ENCODE measurements at places on chromosomes 2 and 18.
A peak's percentile ranks its signal among the peaks of the same experiment; 100 is the strongest.

DNA sequence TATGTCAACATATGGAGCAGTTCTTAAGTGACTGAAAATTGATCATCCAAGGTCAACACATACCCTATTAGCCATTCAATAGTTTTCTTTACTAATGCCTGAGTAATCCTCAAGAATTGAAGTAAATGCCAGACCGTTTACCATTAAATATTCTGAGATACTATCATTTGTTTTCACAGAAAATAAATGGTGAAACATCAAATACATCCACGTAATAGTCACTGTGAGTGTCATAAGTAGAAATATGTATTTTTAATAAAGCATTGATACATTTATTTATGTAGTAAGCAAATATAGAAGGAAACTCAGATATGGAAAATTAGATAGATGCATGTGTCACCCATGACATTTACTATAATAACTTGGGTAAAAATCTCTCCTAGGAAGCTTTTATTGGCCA lies 927.8 kb upstream of the NRXN1 start:
- no peak for DNase-seq

DNA sequence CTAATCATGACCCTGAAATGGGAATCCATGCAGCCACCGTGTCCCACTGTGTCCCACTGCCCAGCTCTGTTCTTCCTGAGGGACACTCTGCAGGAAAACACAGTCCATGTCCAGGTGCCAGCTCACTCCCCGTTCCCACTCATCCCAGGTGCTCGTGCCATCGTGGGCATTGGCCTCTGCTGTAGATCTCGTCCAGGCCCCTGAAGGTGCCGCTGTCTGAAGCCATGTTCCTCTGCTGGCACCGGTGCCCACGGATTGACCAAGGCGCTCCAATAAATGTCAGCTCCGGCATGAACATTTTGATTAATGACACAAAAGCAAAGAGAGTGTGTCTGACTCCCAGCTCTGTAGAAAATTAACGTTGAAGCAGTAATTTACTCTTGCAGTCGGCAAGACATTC lies 280.1 kb upstream of the SALL3 start:
- DNase-seq, result no peak

GRCh38 chr2:237943395-237944094 lies 23.3 kb upstream of the UBE2F start:
- peak; percentile 42 for DNase-seq

GRCh38 chr2:35857498-35857897 lies 498.1 kb upstream of the CRIM1 start:
- no peak for DNase-seq

- DNase-seq, result no peak
These were observed 76.6 kb upstream of the ARL5A start for GRCh38 chr2:151904807-151905206.

GRCh38 chr2:195903956-195904355 lies 164.7 kb downstream of the DNAH7 start:
- no peak for DNase-seq

- no peak for DNase-seq
These were observed 180.0 kb upstream of the CXCR4 start for GRCh38 chr2:136297994-136298393.

GRCh38 chr2:241648453-241648852 lies 11.0 kb downstream of the ATG4B start:
- DNase-seq, result no peak

DNA sequence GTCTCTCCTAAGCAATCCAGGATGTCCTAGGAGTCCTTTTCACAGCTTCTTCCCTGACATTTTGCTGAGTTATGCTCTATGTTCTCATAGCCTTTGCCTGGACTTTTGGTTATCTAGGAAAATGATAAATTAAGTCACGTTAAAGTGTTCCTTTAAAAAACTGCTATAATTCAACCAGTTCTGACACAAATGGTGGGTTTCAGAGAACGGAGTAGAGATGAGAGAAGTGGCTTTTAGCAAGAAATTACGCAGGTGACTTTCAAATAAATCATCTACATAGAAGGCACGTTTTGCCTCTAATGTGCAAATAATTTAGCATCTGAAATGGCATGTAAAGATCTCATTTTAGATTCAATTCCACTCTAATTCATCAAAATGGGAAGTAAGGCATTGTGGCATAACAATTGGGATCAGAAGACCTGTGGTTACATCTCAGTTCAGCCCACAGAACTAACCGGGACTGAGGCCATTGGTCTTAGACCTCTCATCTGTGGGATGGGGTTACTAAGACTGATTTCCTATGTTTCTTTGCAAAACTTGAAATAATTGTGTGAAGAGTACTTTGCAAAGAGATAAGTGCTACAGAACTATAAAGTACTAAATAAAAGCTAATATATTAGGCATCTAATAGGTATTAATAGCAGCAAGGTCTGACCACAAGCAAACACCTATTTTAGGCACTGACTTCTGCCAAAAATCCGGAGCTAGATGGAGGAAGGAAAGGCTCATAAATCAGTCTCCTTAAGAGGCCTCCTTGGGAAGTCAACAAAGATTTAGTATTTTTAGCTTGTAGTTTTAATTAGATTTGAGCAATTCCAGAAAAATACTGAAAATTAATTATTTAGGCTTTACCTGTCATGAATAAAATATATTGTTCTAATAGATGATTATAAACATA lies 211.4 kb downstream of the PIEZO2 start:
- peak; percentile 36 for DNase-seq

GRCh38 chr2:128372621-128373341 lies 54.1 kb upstream of the HS6ST1 start:
- DNase-seq, result no peak

DNA sequence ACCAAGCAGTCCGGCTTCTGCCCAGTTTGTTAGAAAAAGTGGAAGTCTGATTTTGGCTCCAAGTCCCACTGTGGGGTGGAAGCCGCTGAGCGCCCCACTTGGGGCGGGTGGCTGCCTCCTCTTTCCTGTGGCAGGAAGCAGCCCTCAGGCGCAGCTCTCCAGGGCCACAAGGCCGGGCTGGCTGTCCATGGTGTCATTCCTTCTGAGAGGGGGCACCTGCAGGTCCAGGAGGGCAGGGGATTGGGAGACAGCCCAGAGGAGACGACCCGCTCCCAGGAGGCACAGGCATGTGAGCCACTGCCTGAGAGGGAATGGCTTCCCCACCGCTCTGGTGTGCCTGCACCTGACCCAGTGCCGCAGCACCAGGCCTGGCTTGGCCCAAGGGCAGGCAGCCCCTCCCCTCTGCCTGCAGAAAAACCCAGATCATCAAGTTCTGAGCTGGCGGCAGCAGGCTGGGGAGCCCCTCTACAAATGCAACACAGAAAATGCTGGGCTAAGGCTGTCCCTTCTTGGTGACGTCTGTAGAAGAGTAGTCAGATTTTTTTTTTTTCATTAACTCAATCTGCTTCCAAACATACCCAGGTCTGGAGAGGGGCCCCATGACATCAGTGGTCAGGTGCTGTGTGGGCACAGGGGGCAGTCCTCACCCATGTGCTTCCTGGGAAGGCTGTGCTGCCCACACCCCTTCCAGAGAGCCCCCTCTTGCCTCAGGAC lies 38.4 kb downstream of the HS6ST1 start:
- DNase-seq, result no peak

GRCh38 chr2:71896385-71897136 lies 251.1 kb downstream of the CYP26B1 start:
- no peak for DNase-seq

- DNase-seq, result no peak
These were observed 29.9 kb upstream of the GPR155 start for GRCh38 chr2:174516501-174517378.

DNA sequence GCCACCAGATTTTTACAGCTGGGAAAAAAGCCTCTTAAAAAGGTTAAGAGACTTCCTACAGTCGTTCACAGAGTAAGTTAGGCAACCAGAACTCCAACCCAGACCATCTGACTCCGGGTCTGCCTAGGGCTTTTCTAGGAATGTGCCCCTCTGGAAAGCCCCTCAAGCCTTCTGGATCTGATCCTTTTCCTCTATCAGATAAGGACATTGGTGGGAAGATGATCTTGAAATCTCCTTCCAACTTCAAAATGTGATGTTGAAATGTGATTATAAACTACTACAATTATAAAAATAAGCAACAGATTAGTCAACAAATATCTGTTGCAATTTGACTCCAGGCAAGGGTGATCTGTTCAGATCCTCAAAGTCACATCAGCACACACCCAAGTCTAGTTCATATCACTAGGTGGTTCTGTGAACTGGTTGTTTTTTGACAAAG lies 270.4 kb downstream of the ARHGAP15 start:
- no peak for DNase-seq

DNA sequence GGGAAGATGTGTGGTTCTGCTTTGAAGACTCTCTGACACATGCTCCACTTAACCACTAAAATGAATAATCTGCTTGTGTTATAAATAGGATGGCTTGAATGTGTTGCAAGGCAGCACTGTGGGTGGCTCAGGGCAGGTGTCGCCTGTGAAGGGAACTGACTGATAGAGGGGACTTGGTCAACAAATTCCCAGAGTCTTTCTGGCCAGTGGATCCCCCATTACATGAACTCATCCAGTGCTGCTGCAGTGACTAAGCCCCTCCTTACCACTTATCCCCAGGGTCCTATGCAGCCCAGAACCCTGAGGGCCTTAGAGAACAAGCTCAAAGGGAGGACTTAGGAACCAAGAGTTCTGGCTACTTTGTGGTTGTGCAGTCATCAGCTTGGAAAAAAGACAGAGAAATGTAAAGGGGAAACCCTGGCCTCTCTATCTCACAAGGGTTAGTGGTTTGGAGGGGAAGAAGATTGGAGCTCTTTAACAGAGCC lies 226.2 kb upstream of the TNP1 start:
- DNase-seq, result no peak

DNA sequence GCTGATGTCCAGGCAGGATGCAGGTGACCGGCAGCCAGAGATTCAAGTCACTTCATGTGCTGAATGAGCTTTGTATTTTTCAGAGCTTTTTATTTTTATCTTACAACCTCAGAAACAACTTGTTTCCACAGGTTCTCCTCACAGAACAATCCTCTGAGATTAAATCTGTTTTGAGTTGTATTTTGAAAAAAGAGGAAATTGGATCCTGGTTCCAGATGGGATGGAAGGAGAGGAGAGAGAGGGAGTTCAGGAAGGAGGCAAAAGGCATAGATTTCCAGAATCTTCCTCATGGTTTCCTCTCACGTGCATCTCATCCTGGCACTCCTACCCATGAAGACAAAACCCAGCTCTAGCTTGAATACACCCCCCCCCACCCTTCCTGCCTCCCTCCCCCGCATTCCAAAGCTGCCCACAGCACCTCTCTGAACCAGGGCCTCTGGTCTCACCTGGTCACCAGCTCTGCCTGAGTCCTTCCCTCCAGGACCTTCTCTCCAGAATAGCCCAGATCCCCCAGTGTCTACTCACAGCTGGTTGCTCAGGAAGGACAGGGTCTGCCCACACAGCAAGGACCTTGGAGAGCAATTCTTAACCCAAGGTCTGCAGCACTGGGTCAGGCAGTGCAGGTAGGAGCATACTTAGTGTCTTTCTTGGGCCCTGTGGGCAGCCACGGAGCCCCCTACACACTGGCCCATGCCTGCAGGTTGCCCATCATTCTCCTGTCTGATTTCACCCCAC lies 104.7 kb downstream of the ZFP36L2 start:
- DNase-seq, result no peak

GRCh38 chr2:242002944-242003343 lies 133.4 kb downstream of the RTP5 start:
- DNase-seq, result no peak

DNA sequence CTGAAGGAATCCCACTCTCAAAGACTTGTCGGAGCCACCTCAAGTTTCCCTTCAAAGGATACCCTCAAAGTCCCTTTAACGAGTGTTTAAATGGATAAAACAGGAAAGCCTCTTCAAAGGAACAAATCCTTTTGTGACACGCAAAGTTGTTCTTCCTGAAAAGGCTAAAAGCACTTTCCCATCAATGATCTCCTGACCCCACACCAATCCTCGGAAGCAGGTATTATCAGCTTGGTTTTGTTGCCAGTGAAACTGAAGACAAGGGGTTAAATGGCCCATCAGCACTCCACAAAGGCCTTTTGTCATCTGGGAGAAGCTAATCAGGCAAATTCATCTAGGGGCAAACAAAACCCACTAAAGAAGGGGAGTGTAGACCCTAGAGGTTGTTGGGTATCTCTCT lies 418.0 kb upstream of the ID2 start:
- no peak for DNase-seq

- DNase-seq, result no peak
These were observed 35.6 kb upstream of the RNF125 start for GRCh38 chr18:31983020-31983419.

DNA sequence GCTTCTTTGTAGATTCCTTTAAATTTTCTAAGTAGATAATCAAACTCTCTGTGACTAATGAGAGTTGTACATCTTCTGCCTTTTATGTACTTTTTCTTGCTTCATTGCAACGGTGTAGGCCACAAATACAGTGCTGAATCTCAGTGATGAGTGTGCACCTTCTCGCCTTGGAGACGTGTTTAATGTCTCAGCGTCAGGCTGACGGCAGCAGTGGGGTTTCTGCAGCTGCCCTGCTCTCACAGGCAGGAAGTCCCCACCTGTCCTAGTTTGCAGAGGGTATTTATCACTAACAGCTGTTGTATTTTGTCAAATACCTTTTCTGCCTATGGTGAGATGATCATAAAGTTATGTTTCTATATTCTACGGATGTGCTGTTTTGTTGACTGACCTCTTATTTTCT lies 13.3 kb downstream of the AGXT start:
- DNase-seq, result no peak

DNA sequence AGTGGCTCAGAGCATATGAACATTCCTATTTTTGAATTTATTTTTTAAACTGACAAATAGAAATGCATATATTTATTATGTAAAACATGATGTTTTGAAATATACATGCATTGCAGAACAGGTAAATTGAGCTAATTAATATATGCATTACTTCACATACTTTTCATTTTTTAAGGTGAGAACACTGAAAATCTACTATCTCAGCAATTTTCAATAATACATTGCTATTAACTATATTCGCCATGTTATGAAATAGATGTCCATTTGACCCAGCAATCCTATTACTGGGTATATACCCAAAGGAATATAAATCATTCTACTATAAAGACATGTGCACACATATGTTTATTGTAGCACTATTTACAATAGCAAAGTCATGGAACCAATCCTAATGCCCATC lies 717.7 kb upstream of the PIK3C3 start:
- no peak for DNase-seq

DNA sequence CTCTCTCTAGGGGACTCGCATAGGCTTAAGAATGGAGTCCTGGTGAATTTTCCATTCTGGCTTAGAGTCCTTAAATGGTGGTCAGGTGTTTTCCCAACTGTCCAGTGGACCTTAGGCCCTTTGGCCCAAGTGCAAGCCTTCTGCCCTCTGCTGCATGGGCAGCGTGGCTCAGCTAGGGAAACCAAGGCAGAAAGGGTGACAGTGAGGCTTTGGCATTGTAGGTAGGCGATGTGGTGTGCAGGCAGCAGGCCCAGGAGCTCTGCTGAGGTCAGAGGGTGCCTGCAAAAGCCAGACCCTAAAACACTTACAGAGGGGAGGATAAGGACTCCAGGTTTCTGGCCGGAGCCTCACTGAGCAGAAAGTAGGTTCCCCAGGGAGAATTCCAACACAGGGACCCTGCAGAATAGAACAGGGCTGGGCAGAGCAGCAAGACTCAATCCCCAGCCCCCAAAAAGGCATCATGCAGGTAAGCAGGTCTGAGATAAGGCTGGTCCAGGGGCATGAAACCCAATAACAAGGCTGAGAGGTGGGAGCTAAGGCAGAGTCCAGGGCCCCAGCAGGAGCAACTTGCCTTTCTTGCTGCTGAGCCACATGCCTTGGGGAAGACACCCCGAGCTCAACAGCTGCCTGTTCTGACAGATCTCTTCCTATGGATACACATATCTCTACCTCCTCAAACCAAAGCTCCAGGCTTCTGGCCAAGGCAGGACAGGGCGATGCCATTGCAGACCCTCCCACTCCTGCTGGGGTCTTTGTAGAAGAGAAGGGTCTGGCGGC lies 199.7 kb downstream of the TNS1 start:
- DNase-seq, result no peak

GRCh38 chr2:159009940-159010339 lies 41.5 kb downstream of the TANC1 start:
- DNase-seq, result no peak

Data from kidney (tissue), 22 donors.